Pons (tissue), 1 donor: ENCODE measurements at places on chromosomes 12 and 14.

GRCh38 chr14:76262641-76263040 is 110.9 kb downstream of the GPATCH2L start:
- no peak for DNase-seq

DNA sequence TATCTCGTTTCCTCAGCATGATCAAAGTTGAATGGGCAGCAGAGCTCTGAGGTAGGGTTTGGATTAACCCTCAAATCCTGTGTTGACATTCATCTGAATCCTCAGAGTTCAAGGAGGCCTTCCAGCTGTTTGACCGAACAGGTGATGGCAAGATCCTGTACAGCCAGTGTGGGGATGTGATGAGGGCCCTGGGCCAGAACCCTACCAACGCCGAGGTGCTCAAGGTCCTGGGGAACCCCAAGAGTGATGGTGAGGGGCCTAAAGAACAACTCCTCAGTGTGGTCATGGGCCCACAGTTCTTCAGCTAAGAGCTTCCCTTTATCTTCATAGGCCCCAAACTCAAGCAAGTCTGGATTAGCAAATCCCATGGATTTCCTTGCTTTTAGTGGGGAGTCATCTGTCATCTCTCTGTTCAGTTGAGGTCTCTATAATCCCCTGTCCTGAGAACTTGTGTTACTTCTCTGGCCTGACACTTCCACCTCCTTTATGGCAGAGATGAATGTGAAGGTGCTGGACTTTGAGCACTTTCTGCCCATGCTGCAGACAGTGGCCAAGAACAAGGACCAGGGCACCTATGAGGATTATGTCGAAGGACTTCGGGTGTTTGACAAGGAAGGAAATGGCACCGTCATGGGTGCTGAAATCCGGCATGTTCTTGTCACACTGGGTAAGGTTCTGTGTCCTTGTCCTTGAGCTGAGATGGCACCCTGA is 1.5 kb downstream of the MYL6 start:
- DNase-seq: no peak

DNA sequence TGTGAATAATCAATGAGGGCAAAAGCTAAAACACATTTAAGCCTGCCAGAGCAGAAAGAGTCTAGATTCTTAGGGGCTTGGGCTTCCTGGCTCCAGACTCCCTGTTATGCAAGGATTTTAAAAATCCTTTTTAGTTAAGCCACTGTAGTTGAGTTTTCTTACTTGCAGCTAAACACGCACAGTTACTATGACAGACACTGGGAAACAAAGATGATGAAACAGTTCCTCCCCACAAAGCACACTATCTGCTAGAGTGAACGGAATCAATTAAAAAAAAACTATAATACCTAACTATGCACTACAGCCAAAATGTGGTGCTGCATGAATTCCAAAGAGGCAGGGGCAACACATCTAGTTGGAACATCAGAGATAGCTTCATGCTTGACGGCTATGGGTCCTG is 28.2 kb downstream of the RPS6KA5 start:
- DNase-seq: no peak

DNA sequence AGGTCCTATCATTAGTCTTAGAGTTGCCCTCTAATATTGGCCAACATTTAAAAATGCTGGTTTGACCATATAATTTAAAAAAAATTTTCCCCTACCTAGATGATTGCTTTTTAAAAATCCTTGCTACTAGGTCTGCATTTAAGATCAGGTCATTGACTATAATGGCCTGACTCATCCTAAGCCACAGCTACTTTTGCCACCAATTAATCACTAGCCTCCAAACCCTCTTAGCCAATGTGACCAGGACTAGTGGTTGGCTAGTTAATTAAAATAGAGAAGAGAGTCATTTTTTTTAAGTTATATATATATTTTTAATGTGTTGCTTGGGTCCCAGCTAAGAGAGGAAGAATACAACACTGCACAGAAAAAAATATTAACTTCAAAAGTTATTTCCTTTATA is 57.5 kb downstream of the SOS2 start:
- DNase-seq: no peak

GRCh38 chr12:76790564-76791552 is 26.9 kb downstream of the ZDHHC17 start:
- DNase-seq: peak; percentile 32

DNA sequence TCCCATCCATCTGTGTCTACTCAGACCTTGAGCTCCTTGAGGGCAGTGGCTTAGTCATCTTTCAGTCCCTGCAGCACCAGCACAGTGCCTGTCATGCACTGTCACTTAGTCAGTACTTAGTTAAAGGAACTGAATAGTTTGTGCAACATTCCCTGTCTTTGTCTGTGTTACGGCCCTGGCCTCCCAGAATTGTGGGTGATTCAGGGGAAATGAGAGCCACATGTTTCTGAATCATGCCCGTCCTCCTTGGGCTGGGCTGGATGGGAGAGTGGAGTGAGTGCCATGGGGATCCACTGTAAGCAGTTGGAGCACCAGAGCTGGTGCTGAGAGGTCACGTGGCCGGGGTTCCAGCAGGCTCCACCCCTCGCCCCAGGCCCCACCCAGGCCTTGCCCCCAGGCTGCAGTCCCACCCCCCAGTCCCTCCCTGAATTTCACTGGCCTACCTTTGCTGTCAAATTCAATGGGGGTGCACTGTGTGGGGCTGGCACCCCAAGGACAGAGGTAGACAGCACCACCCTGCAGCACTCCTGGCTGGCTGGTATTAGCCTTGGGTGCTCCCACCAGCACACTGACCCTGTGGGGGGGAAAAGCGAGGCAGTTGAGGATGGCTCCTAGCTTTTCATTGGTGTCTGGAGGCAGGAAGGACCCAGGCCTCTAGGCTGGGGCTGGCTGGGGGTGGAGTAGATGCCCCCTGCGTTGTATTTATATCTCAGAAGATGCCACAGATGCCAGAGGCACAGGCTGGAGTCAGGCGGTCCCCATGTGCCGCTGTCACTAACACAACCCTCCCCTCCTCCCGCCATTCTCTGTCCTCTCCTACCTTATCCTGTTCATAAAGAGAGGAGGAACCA is 7.5 kb downstream of the ITGA5 start:
- DNase-seq: no peak

DNA sequence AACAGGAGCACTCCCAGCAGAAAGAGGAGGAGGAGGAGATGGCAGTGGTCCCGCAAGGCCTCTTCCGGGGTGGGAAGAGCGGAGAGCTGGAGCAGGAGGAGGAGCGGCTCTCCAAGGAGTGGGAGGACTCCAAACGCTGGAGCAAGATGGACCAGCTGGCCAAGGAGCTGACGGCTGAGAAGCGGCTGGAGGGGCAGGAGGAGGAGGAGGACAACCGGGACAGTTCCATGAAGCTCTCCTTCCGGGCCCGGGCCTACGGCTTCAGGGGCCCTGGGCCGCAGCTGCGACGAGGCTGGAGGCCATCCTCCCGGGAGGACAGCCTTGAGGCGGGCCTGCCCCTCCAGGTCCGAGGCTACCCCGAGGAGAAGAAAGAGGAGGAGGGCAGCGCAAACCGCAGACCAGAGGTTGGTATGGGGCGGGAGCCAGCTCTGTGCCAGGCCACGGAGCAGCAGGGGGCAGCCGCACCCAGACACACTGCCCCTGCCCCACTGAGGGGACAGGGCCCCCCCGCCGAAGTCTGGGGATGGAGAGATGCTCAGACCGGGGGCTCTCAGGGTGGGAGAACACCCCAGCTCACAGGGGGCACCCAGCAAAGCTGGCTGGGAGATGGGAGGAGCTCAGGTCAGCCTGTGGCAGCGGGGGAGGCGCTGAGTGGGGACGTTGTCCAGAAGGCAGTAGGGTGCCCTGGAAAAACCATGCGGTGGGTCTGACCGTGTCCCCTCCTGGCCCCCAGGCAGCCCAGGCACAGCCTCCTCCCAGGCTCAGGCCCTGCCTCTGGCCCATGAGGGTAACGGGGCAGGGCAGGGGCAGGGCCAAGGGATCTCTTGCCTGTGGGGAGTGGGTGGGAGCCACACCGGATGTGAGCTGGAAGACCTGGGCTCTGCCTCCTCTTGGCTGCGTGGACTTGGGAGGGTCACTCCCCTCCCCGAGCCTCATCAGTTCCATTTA is 9.8 kb downstream of the CHGA start:
- no peak for DNase-seq

DNA sequence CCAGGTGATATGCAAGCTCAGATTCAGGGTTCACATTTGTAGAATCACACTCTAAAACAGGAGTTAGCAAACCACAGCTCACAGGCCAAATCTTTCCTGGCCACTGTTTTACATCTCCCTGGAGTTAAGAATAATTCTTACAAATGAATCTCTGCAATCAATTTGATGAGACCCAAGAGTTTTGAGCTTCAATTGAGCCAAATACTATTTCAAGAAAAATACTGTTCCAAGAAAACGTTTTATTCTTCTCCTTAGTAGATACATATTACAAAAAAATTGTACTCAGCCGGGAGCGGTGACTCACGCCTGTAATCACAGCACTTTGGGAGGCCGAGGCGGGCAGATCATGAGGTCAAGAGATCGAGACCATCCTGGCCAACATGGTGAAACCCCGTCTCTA is 2.5 kb downstream of the PTGDR start:
- DNase-seq: no peak

DNA sequence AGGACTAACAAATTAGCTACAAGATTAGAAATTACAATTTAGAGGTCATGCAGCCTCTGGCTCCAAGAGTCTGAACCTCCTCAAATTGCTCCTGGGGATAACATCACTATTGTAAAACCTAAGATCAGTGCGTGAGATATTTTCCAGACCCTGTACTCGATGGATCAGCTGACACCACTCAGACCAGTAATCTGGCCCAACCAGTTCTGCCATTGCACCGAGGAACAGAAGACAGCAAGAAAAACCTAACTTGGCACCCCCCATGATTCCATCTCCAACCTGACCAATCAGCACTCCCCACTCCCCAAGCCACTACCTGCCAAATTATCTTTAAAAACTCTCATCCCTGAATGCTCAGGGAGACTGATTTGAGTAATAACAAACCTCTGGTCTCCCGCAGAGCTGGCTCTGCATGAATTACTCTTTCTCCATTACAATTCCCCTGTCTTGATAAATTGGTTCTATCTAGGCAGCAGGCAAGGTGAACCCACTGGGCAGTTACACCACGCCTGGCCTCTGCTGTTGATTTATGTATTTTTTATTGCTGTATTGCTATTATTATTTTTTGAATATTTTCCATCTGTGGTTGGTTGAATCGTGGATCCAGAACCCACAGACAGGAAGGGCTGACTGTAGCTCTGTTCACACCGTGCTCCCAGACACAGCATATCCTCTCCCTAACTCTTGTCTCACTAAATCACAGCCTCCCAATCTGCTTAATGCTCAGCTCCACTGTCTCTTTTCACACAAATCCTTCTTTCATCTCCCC is 9.2 kb downstream of the HEBP1 start:
- DNase-seq: no peak

DNA sequence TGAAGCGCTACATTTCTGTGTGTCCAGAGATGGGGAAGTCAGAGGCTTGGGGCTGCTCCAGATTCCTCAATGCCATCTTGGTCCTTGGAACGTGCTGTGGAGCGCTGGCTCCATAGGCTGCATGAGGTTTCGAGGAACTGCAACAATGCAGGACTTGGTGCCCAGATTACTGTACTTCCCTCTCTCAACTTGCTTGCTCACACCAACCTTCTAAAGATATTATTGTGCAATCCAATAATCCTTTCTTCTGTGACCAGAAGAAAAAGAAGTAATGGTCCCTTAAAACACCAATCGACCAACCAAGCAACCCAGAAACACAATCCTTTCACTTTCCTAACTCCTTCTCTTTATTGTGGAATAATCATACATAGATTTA is 3.7 kb downstream of the PRICKLE1 start:
- no peak for DNase-seq

- DNase-seq: no peak
These were observed 2.9 kb downstream of the RESF1 start for GRCh38 chr12:31962076-31962475.

DNA sequence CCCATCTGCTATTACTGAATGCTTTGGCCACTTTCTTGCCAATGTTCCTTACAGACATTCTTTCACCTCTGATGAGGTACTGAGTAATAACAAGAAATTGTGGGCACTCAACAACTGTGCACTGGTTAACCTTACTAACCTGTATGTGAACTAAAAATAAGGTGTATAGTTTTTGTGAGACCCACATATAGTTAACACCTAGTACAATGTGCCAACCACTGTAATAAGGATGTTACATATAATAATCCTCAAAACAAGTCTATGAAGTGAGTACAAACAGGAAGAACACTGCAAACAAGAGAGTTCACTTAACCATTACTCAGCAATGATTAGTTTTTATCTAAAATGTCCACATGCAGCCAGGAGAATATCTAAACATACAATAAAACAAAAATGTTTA is 4.5 kb downstream of the DDHD1 start:
- no peak for DNase-seq

DNA sequence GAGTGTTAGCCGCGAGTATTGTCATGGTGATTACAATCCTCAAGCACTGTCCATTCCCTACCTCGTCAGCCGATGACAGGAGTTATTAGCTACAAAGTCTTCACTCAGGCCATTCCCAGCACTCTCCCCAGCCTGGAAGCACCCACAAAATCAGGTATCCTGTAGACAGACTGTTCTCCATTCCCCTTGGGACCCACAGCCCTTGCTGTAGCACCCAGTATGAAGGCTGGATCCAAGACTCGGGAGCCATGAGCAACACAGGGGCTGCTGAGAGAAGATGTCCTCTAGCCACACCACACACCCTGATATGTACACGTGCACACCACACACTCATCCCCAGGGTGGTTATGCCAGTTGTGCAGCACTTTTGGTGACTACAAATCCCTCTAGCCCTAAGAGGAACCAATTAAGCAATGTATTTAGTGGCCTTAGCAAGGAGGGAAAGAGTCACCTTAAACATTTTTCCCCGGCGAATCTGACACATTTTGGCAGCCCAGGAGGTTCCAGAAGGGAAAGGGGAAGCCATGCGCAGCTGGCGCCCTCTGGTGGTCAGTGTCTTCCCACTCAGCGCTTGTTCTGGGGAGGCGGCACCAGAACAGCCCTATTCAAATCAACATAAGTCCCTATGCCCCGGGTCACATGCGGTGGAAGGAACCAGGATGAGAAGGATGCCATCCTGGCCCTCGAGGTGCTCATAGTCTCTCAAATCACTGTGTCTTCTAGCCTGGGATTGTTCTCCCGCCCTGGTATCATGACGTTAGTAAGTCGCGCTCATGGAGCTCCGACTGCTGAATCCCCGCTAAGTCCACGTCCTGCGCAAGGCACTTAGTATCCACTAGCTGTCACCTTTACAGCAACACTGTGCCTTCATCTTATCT is 96.9 kb downstream of the GCH1 start:
- DNase-seq: peak; percentile 76

- DNase-seq: no peak
These were observed 180.9 kb downstream of the ETV6 start for GRCh38 chr12:11830307-11830801.

GRCh38 chr12:41052441-41052840 is 135.7 kb upstream of the PDZRN4 start:
- no peak for DNase-seq

DNA sequence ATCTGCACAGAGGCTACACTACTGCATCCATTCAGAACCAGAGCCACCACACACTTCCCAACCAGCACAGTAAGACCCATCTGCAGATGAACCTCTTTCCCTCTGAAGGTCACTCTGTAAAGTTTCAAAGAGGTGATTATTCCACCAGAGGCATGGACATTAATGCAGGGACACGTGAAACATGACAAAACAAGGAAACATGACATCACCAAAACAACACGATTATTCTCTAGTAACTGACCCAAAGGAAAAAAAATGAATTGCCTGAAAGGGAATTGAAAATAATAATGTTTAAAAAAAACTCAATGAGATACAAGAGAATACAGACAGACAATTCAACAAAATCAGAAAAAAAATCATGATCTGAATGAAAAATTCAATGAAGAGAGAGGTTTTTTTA is 139.1 kb downstream of the RERGL start:
- DNase-seq: no peak
